GM13977 (cell line): ENCODE measurements at places on chromosomes 3 and 15.

DNA sequence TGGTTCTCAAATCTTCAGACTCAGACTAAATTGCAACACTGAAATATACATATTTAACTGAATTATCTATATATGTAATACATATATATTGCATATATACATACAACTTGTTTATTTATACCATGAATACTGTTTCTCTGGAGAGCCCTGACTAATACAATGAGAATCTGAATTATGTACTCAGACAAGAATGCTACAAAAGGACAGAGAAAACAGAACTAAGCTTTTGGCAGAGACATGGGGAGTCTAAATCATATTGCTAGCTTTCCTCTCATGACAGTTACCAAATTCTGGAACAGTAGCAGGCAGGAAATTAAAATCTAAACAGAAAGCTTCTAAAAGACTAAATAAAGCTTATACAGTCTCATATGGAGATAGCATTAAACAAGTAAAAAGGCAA lies 142.4 kb upstream of the KCNMB2 start:
- DNase-seq, result no peak

DNA sequence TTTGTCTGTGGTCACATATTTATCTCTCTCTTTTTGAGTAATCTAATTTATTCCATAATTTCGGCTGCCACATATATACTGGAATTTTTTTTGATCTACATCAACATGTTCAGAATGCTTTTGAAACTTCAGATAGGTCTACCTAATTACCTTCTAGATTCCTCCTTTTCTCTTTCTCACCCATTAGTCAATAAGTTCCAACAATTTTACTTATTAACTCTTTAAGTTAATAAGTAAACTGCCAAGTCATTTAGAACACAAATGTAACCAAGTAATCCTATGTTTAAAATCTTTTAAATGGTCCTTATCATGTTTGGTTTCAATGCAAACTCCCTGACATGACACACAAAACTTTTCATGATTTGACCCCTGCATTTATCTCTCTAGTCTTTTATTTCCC lies 410.5 kb downstream of the UNC13C start:
- DNase-seq, result no peak

DNA sequence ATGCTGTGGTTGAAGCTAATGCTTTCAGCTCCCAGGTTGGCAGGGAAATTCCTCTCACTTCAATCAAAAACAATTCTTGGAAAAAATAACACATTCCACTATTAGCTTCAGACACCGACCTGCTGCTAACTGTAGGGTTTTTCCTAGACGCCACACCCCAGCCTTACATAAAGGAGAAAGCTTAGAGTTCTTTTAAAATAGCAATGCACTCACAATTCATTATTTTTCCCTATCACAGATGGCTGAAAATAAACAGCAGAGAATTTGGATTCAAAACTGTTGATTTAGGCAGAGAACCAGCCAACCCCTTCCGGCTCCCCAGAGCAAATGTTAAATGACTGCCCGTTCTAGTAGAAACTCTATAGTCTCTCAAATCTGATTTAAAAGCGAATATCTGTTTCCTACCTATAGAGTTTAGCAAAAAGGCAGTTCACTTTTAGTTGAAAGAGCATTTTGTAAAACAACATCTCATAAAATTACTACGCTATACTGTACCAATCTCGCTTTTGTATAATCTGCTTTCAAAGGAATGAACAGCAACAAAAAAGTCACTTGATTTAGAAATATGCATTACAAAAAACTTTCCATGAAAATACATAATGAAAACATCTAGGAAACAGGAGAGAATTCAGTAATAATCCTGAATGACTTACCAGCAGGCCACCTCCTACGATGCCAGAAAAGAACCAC lies 586 bp downstream of the TM4SF1 start:
- DNase-seq, result no peak

DNA sequence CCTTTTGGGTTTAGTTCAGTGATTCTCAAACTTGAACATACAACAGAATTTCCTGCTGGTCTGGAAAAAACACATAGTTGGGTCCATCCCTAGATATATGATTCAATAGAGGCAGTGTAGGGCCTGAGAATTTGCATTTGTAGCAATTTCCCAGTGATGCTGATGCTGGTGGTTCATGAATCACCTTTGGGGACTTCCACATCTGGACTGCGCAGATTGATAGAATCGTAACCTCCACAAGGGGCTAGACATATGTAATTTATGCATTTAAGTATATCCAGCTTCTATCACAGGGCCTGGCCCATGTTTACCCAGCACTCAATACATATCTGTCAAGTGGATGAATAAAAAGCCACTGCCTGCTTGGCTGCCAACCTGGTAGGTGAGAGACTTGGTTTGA lies 33.8 kb upstream of the SUCLG2 start:
- no peak for DNase-seq

DNA sequence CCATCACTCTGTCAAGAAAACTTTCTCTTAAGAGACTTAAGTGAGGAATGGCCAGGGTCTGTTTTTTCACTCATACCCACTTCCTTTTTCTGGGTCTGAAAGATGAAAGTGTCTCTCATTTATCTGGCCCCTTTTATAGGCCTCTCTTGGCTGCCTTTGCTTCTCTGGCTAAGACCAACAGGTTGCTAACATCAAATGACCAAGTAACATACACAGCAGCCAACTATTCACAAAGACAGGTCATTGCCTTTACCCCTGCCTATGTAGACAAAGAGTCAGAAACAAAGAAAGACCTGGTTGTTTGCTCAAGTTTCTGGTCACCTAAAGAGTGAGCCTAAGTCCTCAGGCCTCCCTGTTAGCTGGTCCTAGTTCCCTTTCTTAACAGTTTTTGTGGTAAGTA lies 24.0 kb upstream of the CSTA start:
- DNase-seq, result no peak

- DNase-seq, result peak; percentile 63
Observed at GRCh38 chr15:41957021-41957897, 15.1 kb downstream of the EHD4 start.

DNA sequence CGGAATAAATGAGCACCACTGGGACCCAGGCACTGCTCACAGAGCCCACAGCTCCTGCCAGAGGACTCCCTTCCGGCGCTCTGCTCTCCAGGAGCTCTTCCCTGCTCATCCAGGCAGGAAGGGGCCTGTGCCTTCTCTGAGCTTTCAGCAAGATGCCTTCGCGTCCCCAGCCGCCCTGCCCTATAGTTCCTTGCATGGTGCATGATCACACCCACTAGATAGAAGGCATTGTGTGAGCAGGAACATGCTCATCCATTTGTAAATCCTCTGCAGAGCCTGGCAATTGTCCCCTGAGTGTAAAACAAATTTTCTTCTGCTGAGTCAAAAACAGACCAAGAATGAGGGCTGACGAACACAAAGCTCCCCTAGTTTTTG lies 181.6 kb downstream of the MEGF11 start:
- DNase-seq, result no peak

GRCh38 chr15:71874245-71874644 lies 63.9 kb downstream of the NR2E3 start:
- DNase-seq, result peak; percentile 38

DNA sequence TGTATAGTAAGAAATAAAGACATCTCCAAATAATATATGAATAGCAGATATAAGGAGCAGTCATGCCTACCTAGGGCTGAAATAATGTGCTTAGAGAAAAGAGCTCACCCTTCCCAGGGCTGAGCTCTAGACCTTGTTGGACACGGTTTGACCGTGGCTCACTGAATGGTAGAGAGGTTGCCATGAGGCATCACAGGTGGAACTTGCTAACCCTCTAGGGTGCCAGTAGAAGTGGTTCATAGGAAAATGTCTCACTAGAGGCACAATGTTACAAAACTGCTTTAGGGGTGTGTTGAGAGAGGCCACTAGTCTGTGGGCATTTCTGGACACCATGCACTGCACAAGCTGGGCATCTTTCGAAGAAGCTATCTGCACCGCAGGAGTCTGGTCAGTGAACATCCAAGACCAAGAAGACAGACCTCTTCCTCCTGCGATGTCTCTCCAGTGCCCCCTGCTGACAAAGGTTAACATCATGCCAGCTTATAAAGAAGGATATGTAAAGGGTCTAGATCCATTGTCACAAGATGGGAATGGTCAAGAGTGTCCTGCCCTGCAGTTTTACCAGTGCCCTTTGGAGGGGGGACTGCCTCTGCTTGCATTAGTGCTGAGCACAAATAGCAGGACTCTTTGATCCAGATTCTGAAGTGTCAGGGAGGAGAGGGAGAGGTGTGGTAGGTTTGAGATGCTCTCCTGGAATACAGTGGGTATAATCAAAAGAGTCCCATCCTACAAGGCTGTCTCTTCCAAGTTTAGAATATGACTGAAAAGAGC lies 266.8 kb downstream of the ZNF385D start:
- DNase-seq, result peak; percentile 2

DNA sequence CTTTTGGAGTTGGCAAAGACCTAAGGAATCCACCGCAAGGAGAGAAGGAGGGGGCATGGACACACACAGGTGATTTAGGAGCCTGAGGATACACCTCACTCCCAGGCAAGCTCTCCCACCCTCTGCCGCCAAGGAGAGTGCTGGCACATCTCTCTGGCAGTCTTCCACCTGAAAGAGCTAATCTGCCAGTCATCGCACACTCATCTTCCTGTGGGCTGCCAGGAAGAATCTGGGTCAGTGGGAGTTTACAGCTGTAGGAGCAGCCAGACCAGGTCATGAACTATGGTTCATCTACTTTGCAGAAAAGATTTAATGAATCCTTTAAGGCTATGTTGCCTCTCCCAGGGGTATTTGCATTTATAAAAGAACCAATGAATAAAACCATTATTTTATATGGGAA lies 170.6 kb upstream of the TSC22D2 start:
- no peak for DNase-seq

DNA sequence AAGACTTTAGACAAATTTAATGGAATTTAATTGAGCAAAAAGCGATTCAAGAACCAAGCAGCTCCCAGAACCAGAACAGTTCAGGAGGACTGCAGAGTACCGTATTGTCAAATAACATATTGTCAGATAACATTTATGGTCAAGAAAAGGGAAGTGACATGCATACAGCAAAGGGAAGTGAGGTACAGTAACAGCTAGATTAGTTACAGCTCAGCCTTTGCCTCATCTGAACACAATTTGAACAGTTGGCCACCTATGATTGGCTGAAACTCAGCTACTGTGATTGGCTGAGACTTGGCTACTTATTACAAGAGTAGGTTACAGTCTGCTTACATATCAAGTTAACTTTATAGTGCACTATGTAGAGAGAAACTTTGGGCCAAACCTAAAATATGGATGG lies 21.9 kb downstream of the ZFAND6 start:
- no peak for DNase-seq
